ENCODE measurements at places on chromosomes 11 and 22. TPM values are rescaled to one million over a fixed set of nuclear protein-coding genes. Genes with fewer than 3 reads are reported as not detected.
A peak's percentile ranks its signal among the peaks of the same experiment; 100 is the strongest.

- DNase-seq, result no peak
Observed at GRCh38 chr11:120249279-120250262, 9.6 kb downstream of the POU2F3 start.

The HEPN1 gene
- total RNA-seq, result 0.48 TPM

- peak; percentile 99 for DNase-seq
Observed at GRCh38 chr11:64240435-64241240, at the start of gene FKBP2. TSS of gene FKBP2 (plus strand) at chr11:64241095. CDS start at chr11:64242388, 1,293 bp downstream.

DNA sequence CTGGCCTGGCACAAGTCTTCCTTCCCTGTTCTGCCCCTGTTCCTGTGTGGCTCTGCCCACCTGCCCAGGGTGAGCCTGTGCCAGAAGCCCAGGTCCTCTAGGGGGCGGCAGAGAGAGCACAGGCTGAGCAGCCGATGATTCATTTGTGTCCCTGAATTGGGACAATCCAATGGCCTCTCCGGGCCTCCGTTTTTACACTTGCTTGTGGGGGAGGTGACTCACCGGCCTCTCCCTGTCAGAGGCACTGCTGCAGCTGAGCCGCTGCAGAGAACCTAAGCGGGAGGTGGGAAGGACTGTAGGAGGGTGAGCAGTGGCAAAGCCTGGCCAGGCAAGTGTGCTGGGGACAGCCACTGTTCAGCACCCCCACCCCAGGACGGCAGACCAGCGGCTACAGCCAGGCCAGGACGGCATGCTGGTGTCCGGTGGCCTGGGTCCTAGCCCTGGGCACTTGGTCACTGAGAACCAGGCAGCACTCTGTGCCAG, 65.2 kb upstream of the LMO1 start:
- DNase-seq, result peak; percentile 63

DNA sequence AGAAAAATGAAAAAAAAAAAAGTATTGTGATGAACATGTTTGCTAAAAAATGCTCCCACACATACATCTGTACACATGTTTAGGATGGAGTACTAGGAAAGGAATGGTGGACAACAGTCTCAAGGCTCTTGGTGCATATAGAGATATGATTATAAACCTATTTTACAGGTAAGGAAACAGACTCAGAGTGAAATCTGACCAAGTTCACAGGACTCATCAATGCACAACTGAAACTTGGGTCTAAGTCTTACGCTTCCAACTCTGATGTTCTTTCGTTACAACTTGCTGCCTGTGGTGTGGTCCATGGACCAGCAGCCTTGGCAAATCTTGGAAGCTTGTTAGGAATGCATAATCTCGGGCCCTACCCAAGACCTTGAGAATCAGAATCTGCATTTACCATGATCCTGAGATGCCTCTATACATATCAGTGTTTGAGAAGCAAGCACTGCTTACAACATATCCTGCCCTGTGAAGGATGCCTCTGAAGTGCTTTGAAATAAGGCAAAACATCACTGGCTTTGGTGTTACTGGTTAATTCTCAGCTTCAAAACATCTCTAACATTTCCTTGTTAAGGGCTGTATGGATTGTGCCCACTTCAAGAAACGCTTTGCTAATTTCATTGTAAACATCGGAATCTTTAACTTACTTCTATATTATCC, 39.9 kb upstream of the NUP160 start:
- no peak for DNase-seq

The CBLIF gene
- not detected for total RNA-seq

The SLC22A25 gene
- total RNA-seq, result not detected

DNA sequence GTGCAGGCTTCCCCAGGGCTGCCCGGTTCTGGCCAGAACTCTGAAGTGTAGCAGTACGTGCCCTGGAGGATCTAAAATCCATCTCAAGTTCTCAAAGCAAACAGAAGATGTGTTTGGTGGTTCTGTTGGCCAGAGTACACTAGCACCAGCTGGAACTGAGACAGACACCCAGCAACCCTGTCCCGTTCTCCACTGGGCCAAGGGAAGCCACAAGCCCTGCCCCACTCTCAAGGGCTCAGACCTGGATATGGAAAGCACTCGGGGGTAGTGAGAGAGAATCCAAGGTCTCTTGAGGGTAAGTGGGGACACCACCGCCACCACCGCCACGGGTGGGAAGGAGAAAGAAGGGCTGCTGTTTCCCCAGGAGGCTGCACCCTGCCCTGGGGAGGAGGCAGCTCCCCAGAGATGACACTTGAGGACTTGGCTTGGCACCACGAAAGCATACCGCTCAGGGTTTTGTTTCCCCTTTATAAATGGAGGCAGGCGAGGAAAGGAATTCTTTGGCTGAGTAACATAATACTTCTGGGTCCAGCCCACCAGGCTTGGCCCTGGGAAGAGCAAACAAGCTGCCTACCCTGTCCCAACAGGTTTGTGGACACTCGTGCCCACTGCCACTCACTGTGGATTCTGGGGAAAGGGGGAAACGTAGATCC, 56.1 kb upstream of the POU2AF1 start:
- no peak for DNase-seq

DNA sequence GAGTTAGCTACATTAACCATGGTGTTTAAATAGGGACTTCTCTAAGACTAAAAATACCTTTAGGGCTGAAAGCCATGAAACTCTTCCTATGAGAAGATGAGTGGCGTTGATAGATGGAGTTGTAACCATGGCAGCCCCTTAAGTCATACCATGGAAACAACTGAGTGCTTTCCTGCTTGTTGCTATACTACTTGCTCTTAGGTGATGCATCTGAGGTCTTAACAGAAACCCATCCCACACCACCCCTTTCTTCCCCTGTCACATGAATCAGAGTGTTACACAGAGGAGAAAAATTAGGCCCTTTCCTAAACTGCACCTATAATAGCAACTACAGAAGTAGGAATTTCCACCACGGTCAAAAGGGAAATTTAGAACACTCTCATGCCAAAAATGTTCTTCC, 64.3 kb upstream of the ZC3H12C start:
- DNase-seq, result no peak

GRCh38 chr11:10628508-10629236, 60.2 kb upstream of the LYVE1 start:
- no peak for DNase-seq
